ENCODE measurements at places on chromosomes 7 and 10.
A peak's percentile ranks its signal among the peaks of the same experiment; 100 is the strongest.

GRCh38 chr10:121833387-121833786, 94.4 kb downstream of the ATE1 start:
- no peak for DNase-seq

DNA sequence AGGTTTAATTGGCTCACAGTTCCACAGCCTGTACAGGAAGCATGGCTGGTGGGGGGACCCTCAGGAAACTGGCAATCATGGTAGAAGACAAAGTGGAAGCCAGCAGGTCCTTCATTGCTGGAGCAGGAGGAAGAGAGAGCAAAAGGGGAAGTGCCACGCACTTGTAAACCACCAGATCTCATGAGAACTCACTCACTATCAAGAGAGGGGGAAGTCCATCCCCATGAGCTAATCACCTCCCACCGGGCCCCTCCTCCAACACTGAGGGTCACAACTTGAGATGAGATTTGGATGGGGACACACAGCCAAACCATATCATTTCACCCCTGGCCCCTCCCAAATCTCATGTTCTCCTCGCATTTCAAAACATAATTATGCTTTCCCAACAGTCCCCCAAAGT, 171.9 kb upstream of the CACNA2D1 start:
- DNase-seq = no peak

- DNase-seq = no peak
Measured at GRCh38 chr7:111638078-111638477, 75.8 kb upstream of the IMMP2L start.

GRCh38 chr10:70317272-70317942, 33.6 kb upstream of the NPFFR1 start:
- DNase-seq = no peak

DNA sequence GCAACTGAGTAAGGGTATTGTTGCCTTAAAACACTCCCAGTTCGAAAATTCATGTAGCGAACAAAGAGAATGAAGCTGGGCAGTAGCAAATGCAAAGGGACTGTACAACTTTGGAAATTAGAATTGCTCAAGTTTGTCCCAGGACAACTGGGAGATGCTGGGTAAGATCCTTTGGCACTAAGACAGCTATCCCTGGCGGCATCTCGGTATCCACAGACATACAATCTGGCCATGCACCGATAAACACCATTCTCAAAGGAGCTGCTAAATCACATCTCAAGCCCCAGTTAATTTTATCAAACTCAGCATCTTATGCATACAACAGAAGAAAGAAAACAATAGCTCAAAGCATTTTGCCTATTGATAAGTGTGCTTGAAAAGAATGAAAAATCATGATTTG, 177.3 kb downstream of the AMPH start:
- no peak for DNase-seq

GRCh38 chr7:65239707-65240352, 133.8 kb upstream of the ZNF92 start:
- peak; percentile 10 for DNase-seq

DNA sequence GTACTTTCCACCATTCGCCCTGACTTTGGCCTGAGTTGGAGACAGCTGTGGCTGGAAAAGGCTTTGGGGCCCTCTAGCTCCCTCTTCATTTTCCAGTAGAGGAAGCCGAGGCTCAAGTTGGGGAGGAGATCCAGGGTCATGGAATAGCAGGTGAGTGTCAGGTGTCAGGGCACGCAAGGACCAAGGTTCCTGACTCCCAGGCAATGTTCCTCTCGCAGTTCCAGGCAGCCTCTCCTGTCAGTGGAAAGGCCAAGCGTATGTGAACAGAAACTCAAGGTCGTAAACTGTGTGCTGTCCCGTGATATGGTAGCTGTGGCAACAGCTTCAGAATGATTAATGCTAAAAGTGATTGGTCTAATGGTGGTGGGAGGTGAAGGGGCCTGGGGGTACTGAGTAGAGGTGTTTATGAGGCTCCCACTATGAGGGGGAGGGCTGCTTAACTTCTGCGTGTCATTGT, 13.2 kb downstream of the ADAMTS14 start:
- DNase-seq = no peak

DNA sequence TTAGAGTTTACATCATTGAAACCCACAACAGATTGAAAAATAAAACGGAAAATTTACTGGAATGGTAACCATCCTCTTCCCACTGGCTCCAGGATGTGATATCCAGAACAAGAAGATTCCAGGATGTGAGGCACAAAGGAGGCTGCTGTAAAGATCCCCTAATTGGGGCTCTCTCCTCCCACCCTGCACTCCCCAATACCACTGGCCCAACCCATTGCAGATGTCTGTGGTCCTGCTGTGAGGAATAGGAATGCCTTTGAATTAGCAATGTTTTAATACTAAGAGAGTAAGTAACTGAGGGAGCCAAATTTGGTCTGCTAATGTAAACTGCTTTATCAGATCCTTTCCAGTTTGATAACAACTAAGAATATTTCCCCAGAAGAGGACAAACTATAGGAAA, 225.9 kb upstream of the INHBA start:
- DNase-seq = no peak

DNA sequence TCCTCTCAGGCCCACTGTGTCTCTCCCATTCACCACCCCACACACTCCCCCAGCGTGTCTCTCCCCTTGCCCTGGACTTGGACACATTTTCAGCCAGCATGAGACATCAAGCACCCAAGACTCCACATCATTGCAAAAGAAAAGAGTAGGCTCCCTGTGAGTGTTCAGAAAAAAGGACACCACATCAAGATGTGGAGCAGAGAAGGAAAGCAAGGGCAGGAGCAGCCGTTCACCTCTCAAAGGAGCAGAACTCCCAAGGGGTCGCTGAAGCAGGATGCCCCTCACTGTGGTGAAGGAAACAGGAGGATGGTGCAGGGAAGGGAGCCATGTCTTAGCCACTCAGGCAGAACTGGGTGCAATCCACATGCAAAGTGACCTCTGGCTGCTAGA, 89.9 kb upstream of the MACROH2A2 start:
- DNase-seq = no peak

DNA sequence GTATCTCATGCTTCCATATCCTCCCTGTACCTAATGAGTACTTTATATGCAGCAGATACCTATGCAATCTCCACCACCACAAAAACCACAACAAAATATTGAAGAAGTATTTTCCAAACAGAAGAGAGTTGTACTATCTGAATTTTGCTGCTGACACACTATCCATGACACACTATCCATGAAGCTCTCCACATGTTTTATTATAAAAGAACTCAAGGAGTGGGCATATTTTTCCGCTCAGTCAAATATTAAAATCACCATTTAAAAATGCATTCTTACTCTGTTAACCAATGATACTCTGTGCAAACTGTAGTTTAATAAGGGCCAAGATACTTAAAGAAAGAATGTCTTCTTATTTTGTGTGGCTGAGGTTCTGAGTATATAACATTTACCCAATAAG, 2.8 kb downstream of the BET1 start:
- DNase-seq = no peak

DNA sequence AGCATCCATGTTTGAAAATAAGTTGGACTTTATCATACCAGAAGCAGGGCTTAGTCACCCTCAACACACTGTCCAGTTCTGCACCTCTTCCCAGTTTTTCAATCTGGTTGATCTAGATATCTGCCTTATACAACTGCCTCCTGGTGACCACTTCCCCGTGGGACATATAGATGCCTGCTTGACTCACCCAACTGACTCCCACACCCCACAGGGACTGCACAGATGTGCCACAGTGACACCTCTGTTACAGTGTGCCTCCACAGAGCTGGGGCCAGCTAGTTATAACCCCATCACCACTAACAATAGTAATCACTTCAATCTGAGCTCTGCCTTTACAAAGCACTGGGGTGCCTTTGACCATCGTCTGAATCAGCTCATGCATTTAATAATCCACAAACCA, 82.6 kb upstream of the AOAH start:
- no peak for DNase-seq

GRCh38 chr7:45196374-45196773, 38.8 kb downstream of the RAMP3 start:
- DNase-seq = no peak

- DNase-seq = no peak
Measured at GRCh38 chr10:101666083-101666482, 28.9 kb downstream of the FBXW4 start.

- DNase-seq = no peak
Measured at GRCh38 chr7:89927762-89928161, 226.5 kb upstream of the STEAP1 start.

DNA sequence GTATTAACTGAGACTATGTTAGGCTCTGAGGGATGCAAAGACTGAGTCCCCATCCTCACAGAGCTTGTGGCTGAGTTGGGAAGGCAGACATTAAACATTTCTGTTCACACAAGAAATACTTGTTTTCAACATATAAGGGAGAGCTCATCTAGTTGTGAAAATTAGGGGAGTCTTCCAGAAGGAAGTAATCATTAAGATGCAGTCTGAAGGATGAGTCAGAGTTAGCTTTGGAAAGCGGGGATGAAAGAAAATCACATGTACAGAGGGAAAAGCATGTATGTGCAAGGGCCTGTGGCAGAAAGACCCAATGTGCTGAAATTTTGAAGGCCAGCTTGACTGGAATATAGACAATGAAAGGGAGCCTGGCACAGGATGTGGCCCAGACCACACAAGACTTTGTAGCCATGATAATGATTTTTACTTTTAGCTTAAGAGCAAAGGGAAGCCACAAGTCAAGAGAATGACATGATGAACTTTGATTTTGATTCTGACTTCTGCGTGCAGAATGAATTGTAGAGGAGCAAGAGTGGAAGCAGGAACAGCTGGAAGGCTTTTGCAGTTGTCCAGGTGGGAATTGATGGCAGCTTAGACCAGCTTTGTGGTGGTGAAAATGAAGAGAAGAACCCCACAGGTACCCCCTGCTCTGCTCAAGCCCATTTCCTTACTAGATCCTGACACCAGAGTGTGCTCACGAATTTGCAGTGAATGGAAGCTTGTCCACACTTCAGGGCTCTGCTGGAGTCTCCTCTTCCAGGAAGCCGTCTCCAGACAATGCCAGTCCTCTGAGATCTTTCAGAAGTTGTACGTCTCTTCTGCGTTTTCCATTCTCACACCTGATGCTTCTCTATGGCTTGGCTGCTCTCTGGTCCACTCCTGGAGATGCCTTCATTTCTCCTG, 115.6 kb downstream of the ATXN7L1 start:
- DNase-seq = no peak

DNA sequence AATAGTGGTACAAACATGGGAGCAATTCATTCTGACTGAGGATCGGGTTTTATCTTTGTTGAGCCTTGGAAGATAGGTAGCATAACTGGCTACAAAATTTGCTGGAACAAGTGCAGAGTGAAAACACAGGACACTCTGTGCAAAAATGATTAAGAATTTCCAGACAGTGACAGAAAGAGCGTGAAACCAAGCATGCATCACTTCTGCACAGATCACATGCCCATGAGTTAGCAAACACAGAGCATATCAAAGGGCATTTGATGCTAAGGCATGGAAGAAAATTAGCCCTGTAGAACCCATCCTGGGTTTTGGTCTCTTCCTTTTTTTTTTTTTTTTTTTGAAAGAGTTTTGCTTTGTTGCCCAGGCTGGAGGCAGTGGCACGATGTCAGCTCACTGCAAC, 28.3 kb downstream of the TECTB start:
- DNase-seq = no peak

- no peak for DNase-seq
Measured at GRCh38 chr7:1537535-1538412, 7.3 kb downstream of the MAFK start.

DNA sequence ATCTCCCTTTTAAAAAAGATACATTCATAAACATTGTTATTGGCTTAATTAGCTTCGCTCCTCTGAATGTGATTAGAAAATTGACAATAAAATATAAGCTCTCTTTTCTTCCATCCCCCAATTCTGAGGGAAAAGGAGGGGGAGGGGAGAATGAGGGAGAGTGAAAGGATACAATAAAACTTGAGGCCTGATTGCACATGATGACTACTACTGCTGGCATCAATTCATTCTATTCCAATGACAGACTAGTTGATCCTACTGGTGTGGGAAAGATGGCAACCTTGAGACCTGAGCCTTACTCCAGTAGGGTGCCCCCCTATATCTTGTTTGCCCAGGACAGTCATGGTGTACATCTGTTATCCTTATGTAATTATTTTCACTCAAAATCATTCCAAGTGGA, 4.5 kb upstream of the IQUB start:
- DNase-seq = no peak

DNA sequence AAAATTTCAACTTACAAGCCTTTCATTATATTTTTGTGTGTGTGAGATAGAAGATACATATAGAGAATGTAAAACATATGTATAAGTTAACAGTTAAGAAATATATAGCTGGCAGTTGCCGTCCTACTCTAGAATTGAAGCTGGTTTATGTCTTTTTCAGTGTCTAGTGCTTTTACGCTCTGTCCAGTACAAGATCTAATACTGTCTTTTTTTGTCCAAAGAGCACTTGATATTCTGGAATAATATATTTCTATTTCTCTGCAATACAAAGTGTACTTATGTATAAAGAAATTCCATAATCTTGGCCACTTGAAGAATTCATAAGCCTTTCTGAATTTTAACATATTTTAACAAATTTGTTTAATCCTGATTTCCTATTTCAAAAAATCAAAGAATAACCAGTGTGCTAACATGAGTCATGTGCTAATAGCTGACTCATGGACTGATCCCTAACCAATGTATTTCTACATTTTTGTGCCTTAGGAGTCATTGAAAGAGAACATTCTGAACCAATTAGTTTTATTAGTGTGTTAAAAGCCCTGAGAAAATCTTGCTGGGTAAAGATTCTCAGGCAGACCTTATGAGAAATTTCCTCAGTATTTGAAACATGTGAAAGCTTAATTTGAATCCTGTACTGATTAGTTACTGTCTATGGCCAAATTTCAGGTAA, 73.2 kb upstream of the CCAR1 start:
- DNase-seq = no peak

DNA sequence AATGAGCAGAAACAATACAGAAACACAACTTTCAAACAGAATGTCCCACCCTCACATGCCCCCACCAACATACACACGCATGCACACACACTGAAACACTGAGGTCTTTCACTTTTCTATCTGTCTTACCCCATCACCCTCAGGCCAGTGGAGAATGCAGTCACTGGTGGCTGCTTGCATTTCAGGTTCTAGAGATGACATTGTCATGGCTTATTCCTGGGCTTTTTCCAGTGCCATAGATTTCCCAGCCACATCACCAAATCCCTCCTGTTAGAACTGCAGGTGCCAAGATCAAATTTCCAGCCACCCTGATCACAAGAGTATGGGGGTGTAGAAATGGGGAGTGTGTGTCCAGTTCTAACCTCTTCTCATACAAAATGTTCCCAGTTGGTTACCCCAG, 68.4 kb downstream of the CACNA2D1 start:
- DNase-seq = peak; percentile 13

DNA sequence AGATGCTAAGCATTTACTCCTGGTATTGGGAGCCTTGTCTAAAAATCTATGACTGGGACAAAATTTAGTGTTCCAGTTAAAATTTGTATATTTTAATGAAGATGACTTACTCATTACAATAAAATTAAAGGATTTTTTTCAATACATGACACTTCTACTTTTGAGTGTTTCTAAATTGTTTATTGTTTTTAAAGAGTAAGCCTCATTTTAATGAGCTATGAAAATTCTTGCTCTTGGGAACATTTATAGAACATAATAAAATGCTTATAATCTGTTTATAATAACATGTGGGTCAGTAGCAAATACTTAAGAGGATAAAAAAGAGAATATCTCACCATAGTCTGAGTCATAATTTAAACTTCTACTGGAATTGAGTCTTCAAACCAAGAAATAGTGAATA, 149.5 kb downstream of the PLCE1 start:
- DNase-seq = no peak

All from NCI-H1436 (cell line).